ENCODE measurements at places on chromosomes 3 and 15.

DNA sequence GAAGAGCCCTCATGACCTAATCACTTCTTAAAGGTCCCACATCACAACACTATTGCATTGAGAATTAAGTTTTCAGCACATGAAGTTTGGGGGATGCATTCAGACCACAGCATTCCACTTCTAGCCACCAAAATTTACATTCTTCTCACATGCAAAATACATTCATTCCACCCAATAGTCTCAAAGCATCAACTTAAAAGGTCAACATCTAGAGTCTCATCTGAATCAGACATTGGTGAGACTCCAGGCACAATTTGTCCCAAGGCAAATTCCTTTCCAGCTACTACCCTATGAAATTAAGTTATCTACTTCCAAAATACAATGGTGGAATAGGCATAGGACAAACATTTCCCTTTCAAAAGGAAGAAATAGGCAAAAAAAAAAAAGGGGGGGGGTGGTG lies 64.9 kb downstream of the PLSCR2 start:
- no peak for DNase-seq

- no peak for DNase-seq
Observed at GRCh38 chr3:193229851-193230420, 11.1 kb upstream of the PLAAT1 start.

DNA sequence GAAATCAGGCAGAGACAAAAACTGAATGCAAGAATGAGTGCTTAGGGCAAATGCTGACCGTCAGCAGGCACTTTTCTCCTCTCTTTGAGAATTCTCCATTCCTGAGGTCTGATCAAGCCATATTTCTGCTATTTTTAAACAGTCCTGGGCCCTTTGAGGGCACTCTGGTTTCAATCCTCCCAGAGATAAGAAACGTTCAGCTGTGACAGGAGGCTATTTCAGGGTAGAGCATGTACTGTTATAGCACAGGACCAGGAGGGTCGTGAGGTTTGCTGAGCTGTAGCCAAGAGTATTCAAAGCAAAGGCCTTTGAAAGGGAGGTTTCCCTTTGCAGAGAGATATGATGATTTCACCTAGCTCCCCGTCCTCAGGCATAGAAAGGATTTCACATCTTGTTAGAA lies 39.6 kb upstream of the PDZRN3 start:
- DNase-seq = no peak

DNA sequence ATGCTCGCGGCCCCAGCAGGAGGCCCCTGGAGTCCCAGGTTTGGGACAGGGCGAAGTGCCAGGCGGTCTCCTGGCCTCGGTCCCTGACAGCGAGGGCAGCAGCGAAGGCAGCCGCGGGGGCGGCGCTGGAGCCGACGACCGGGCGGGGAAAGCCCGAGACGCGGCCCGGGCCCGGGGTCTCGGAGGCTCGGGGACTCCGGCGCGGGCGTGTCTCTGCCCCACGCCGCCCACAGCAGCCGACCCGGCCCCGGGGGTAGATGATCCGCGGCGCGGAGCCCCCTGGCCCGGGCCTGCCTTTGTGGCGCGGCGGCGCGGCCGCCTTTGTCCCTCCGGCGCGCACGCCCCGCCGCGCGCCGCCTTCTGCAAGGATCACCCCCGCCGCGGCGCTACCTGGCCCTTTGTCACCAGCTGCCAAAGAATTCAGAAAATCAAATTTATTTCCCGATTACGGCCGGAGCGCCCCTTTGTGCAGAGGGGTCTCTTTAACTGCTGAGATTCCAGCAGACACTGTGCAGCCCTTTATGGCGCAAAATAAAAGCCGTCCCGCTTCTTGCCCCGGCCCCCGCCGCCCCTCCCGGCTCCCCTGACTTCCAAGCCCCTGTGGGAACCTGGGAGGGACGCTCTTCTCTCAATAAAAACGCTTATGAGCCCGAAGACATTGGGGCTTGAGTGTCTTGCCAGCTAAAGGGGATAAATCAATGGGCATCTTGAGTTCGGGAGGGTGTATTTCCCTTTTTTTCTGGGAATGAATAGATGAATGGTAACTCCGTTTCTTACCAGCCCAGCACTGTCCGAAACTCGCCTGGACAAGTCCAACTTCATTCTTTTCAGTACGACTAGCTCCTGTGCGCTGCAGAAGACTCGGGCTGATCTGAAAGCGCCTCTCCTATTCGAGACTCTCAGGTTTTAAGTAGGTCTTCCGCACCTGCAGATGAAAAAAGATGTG lies 68.4 kb downstream of the HES1 start:
- no peak for DNase-seq

- DNase-seq = no peak
Observed at GRCh38 chr3:15496341-15496664, 25.2 kb downstream of the COLQ start.

GRCh38 chr15:39820050-39820602 lies 37.5 kb upstream of the FSIP1 start:
- no peak for DNase-seq
